ENCODE measurements at places on chromosomes 11 and 22. TPM values are rescaled to one million over a fixed set of nuclear protein-coding genes. Genes with fewer than 3 reads are reported as not detected.

Gene FAT3
- total RNA-seq: 12.3 TPM

DNA sequence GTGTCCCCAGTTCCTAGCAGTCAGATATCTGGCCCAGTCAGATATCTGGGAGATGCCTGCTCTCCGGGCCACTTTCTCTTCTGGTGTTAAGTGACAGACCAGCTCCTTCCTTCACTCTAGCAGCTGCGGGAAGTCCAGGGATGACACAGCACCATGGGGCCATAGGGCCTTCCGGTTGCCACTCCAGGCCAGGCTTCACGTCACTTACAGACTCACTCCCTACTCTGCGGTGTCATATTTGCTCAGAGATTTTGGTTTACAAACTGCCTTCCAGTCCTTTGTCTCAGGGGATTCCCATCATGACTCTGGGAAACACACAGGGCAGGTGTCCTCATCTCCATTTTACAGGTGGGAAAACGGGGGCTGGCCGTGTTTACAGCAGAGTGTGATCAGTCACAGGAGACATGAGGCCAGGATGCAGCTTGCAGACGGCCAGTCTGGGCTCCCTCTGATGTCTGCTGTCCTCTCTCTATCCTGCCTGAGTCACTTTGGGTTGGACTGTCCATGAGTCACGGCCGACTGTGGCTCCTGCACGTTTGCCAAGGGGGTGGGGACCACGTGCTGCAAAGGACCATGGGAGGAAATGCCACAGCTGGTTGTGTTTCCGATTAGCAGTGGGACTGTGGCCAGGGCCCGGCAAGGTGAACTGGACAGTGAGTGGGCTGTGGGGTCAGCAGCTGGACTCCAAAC is 8.2 kb upstream of the TBC1D22A start:
- DNase-seq: peak; percentile 94

Gene LMO2
- 0.70 TPM for total RNA-seq

Gene PSMD13
- 126 TPM for total RNA-seq

DNA sequence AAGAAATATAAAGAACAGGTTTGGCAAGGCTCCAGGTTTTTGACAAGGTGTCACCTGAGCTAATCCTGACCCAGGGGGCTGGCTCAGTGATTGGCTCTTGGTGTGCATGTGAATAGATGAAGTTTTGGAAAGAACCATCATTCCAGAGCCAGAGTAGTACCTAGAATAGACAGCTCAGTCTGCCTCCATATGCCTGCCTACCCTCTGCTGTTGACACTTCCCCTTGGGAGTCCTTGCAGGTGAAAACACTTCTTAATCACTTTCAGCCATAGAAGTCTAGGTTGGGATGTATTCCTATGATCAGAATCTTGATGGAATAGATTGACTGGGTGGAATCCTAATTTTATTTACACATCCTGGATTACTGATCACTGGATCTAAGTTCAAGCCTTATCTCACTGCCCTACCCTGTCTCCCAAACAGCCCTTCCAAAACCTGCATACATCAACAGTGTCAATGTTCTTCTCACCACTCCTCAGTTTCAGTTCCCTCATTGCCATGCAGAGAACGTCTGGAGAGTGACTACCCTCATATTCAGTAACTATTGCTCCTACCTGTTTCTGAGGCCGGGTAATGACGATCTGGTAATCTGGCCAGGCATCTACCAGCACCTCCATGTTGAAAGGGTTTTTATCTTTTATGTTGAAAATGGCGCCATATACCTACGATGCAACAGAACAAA is 6.7 kb downstream of the GLYATL2 start:
- DNase-seq: no peak

Gene SYT13
- total RNA-seq: 0.13 TPM

DNA sequence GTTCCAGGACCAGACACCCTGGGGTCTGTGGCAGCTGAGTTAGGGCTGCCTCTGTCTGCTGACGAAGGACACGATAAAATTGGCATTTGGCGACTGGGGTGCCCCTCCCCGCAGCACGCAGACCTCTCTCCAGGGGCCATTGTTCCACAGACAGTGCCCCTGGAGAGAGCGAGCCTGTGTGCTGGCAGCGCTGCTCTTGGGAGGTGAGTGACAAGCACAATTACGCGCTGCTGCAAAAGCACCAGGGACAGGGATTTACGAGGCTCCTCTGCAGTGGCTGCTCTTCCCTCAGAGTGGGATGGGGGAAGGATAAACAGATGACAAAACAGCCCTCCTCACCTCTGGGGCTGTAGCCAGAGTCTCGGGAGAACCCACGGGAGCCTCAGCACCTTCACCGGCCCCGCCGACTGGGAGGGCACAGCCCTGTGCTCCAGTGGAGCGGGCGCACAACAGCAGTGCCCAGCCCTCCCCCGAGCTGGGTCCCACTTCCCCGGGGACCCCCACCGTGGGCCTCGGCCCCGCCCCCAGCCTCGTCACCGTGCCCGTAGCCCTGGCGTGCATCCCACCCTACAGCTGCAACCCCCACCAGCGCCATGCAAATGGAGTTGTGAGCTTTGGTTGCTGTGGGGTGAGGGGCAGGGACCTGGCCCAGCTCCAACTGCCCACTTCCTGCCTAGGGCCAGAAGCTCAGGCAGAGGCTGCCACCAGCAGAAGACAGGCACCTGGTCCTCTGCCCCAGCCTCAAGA is 19.6 kb downstream of the CHID1 start:
- DNase-seq: no peak

Gene OOSP1
- total RNA-seq: not detected

- DNase-seq: no peak
Measured at GRCh38 chr22:38422611-38423511, 32.1 kb downstream of the KCNJ4 start.

GRCh38 chr11:65314501-65315203 is at the start of gene CDC42EP2:
TSS of gene CDC42EP2 (plus strand) at chr11:65314866. CDS start at chr11:65320899, 6,033 bp downstream.
- DNase-seq: peak; percentile 95

DNA sequence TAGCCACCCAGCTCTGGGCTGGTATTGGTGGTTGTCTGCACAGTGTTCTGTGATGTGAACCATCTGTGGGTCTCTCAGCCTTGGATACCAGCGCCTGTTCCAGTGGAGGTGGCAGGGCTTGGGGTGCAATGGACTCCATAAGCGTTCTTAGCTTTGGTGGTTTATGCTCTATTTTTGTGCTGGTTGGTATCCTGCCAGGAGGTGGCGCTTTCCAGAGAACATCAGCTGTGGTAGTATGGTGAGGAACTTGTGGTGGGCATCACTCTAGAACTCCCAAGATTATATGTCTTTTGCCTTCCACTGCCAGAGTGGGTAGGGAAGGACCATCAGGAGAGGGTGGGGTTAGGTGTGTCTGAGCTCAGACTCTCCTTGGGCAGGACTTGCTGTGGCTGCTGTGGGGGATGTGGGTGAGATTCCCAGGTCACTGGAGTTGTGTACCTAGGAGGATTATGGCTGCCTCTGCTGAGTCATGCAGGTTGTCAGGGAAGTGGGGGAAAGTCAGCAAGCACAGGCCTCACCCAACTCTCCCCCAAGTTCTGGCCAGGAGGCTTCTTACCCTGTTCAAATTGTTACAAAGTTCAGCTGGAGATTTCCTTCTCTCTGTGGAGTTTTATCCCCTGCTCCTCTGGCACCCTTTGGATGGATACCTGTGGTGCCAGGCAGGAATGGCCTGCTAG is 47.2 kb downstream of the MRGPRX2 start:
- no peak for DNase-seq

GRCh38 chr11:27770576-27770975 is 70.3 kb upstream of the BDNF start:
- DNase-seq: no peak

Gene RBMXL2
- not detected for total RNA-seq

- no peak for DNase-seq
Measured at GRCh38 chr11:80529726-80530125, 1088.9 kb upstream of the TENM4 start.

Gene NPAS4
- 0.18 TPM for total RNA-seq

GRCh38 chr11:118921929-118922744 is 3.6 kb downstream of the BCL9L start:
- no peak for DNase-seq

GRCh38 chr11:46677169-46677568 is 23.2 kb downstream of the ARHGAP1 start:
- DNase-seq: no peak

- no peak for DNase-seq
Measured at GRCh38 chr11:125941619-125942611, 3.9 kb upstream of the VSIG10L2 start.

Gene OR6A2
- not detected for total RNA-seq

DNA sequence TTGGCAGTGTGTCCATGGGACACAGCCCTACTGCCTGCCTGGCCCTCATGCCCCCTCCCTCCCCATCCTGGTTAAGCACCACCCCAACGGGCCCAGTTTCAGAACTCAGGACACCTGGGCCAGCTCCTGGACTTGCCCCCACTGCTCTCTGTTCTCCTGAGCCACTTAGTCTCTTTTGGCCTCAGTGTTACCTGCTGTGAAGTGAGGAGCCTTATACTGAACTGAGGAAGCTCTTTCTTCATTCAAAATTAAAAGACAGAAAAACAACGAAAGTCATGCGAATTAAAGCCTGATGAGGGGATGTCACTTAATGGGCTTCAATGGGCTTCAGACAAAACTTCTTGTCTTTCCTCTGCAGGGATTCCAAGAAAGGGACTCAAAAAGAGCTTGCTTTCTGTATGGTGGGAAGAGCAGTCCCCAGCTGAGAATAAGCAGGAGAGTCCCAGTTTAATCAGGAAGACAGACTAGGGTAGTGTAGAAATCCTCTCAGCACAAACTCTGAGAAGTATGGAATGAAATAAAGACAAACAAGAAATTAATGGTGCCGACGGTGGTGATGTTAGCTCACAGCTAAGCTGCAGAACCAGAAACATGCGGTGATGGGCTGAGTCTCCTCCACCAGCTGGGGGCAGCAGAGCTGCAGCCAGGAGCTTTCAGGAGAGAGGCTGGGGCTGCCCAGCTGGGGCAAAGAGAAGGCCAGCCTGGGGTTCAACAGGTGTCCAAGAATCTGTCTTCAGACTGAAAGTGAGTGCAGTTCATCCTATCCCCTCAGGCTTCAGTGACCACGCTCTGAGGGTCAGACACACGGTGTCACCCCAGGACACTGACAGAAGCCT is 101.0 kb downstream of the GGTLC2 start:
- no peak for DNase-seq

Gene CD248
- 68.7 TPM for total RNA-seq

Gene HEPHL1
- not detected for total RNA-seq

Gene ZNF202
- 11.2 TPM for total RNA-seq

DNA sequence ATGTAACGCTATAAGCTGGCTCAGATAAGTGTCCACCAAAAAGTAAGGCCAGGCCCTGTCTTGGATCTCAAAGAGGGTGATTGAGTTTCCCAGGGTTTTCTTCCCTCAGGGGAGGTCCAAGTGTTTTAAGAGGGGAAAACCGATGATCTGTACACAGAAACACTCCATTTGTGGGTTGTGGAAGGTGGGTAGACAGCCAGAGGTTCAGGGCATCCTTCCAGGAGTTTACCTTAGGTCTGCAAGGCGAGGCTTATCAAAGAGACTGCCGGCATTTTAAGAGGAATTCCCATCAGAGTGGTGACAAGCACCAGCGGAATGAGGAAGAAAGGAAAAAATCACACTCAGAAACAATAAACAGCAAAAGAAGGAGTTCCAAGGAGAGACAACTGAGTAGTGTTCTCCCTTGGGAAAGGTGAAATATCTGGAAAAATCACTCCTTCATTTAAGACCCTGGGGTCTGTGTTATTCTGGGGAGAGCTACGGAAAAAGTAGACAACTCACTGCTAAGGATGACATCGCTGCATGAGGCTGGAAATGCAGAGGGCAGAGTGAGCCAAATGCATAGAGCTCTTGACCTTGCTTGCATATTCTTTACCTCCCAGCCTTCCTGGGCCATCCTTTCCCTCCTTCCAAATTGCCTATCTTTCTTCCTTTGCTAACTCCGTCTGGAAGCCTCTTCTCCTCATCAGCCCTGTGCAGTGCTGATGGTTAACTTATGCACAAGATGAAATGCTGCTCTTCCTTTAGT is 22.1 kb upstream of the MMP7 start:
- DNase-seq: no peak

Gene DUSP8
- 5.4 TPM for total RNA-seq

DNA sequence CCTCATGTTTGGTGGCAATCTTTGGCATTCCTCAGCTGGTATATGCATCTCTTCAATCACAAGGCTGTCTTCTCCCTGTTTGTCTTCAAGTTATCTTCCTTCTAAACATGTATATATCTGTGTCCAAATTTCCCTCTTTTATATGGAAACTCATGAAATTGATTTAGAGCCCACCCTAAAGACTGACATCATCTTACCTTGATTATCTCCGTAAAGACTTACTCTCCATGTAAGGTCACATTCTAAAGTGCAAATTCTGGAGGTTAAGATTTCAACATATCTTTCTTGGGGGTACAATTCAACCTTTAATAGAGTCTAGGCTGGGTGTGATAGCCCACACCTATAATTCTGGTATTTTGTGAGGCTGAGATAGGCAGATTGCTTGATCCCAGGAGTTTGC is 215.8 kb upstream of the LRRC4C start:
- DNase-seq: no peak

GRCh38 chr22:44147008-44147645 is 33.6 kb upstream of the PARVG start:
- no peak for DNase-seq

DNA sequence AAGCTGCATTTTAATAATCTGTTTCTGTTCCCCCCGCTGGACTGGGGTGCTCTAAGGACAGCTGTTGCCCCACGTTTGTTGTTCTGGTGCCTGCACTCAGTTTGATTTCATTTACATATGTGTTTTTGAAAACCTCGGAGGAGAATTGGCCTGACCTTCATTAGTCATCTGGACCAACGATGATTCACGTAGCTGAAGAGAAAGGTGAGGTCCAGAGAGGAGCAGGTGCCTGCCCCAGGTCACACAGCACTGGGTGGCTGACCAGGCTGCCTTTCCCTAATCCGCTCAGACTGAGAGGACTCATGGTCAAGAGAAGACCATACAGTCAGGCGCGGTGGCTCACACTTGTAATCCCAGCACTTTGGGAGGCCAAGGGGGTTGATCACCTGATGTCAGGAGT is 3.8 kb downstream of the CSDC2 start:
- no peak for DNase-seq

- no peak for DNase-seq
Measured at GRCh38 chr11:47220401-47220821, 5.6 kb downstream of the DDB2 start.

Gene VSTM5
- total RNA-seq: not detected

DNA sequence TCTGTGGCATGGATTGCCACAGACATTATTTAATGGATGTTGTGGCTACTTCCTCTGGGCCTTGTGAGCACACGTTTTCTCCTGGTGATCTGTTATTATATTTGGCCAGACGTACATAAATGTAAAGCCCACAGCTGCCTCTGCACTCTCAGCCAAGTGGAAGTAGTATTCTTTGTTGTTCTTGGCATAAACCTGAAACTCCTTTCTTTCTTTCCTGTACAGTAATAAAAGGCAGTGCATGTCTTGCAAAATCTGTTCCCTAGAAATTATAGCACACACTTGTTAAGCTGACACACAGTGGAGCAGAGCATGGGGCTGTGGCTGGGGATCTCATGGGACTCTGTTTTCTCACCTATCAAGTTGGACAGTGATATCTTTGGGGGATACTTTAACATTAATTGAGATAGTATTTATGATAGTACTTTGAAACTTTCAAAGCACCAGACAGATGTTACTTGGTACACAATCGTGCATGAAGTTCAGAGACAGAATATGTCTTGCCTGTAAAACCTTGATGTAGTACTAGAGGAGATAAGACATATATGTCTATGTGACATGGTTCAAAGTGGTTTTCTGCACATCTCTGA is 20.9 kb downstream of the PANX1 start:
- no peak for DNase-seq

GRCh38 chr22:41350087-41350486 is 31.7 kb upstream of the TEF start:
- DNase-seq: no peak

Gene APOL3
- 10.1 TPM for total RNA-seq

- no peak for DNase-seq
Measured at GRCh38 chr11:105763594-105763993, 153.7 kb downstream of the GRIA4 start.
